Activated T-cell treated with anti-CD3 and anti-CD28 coated beads, Interleukin-2, amount 50 U/mL, for 4 hours (primary cell): ENCODE measurements at places on chromosomes 5 and 9.

GRCh38 chr9:72960446-72960845 lies 7.6 kb upstream of the ALDH1A1 start:
- DNase-seq, result no peak

DNA sequence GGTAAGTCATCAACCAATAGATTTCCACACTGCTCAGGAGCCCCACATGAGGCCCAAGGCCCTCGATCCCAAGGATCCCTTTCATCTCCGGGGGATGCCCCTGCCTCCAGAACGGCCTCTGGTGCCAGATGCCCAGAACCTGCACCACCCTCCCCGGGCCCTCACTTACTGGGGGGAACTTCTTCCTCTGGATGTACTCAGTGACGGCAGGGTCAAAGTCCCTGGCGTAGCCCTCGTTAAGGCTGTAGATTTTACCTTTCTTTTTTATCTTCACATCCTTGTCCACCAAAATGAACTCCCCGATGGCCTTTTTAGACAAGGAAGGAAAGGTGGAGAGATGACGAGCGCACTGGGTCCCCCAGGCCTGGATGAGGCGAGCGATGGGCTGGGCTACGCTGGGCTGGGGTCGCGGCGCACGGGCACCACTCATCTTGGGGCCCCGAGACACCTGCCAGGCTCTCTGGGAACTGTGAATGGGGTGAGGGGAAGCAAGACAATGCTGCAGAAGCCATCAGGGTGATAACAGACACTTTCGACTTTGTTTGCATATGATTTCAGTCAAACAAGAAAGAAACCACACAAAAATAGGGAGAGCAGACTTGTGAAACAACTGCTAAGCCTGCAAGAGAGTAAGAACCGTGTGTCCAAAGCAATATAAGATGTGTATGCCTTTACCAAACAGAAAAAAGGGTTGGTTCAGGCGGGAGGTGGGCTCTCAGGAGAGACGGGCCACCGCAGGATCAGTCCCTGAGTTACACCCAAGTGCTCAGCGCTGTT lies 13.2 kb upstream of the FBP2 start:
- DNase-seq, result no peak

- no peak for DNase-seq
Measured at GRCh38 chr5:124210111-124210910, 536.1 kb downstream of the ZNF608 start.

GRCh38 chr9:138049085-138049778 lies 171.7 kb downstream of the CACNA1B start:
- no peak for DNase-seq

DNA sequence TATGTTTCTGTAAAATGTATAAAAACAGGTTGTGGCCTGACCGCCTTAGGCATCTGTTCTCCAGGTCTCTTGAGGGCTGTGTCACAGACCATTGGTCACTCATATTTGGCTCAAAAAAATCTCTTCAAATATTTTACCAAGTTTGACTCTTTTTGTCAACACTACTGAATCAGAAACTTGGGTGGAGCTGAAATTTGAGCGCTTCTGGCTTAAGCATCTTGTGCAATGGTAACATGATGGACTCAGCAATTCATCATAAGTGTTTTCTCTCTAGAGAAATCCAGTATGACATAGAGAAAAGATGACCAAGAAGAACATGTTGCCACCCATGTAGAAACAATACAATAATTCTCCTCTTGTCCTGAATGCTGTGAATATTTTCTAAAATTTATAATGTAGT lies 387.9 kb downstream of the MAT2B start:
- DNase-seq, result no peak

- no peak for DNase-seq
Measured at GRCh38 chr5:151739395-151739794, 19.0 kb downstream of the ATOX1 start.

DNA sequence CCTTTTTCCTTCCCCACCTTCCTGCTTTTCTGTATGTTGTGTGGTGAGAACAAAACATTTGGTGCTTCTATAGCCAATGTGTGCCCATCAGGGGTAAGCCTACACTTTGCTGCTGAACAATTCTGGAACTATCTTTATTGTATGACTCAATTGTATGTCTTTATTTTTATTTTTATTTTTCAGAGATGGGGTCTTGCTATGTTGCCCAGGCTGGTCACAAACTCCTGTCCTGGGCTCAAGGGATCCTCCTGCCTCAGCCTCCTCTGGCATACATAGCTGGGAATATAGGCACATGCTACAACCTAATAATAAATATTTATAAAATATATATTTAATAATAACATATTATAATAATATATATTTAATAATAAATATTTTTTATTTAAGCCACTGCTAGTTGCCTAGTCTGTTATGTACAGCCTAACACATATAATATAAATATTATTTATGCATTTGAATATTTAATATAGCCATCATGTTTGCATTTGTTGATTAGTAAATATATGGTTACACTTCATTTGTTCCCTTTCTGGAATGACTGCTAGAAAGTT lies 11.8 kb upstream of the DMXL1 start:
- DNase-seq, result no peak

DNA sequence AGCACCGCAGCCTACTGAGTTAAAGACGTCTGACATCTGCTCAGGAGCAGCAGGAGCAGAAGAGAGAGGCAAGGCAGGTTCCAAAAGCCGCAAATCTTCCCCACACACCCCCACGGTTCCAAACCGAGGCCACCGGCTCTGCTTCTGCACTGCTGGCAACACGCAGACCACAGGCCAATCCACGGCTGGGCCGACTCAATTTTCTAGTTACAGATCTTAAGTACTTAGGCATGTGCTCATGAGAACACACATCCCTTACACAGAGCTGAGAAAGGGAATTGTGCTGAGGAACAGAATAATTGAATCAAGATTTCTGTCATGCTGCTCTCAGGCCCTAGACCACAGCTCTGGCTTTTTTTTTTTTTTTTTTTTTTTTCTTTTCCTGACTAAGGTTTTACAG lies 32.6 kb downstream of the PAX5 start:
- DNase-seq, result no peak
